ENCODE measurements at places on chromosomes 6 and 20.
A peak's percentile ranks its signal among the peaks of the same experiment; 100 is the strongest.

DNA sequence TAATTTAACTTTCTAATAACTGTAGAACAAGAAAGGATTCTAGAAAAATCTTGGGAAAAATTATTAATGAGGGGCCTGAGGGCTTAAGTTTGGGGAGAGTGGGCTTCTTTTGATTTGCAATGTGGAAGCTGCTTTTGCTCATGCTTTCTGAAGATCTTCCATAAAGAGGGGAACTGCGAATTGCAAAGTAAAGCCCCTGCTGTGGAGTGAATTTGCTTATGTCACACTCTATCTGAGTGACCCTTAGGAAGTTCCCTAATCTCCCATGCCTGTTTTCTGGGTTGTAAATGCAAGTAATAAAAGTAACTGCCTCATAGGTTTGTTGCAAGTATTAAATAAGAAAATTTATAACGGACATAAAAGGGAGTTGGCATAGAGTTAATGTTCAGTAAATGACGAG, 301.2 kb downstream of the PLCB1 start:
- DNase-seq = no peak

GRCh38 chr20:61308477-61308774, 56.4 kb downstream of the CDH4 start:
- no peak for DNase-seq

DNA sequence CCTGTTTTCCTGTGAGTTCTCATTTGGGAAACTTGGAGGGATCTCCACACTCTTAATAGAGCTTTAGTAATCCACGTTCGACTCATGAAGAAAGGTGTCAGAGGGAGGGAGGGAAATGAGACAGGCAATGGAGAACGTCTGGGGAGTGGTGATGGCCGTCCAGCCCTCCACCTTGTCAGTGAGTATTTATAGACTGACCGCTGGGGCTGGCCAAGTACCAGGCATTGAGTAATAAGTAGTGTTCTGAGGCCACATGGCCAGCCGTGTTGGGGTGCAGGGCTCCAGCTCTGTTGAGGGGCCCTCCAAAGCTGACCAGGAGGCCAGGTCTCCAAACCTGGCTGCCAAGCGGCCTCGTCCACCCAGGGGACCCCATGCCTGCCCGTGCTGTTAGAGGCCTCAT, 11.3 kb upstream of the DSN1 start:
- DNase-seq = no peak

DNA sequence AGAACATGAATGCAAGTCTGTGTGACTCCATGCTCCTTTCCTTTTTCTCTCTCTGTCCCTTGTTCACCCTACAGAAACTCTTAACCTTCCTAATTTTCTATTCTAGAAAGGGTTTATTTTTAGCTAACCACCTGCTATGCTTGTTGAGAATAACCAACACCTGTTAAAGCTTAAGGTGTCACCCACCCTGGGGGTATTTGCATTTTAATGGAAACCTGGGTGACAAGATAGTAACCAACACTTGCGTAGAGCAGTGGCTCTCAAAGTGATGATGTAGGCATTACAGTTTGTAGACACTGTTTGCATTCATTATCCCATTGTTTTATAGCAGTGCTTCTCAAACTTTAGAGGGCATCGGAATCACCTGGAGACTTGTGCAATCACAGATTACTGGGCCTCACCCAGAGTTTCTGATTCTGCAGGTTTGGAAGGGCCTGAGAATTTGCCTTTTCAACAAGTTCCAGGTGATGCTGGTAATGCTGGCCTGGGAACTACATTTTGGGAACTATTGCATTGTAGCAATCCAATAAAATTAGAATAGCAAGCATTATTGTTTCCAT, 114.4 kb upstream of the ARMC2 start:
- DNase-seq = no peak

- no peak for DNase-seq
Observed at GRCh38 chr6:104640150-104640700, 219.5 kb downstream of the HACE1 start.

GRCh38 chr20:60281295-60281694, 323.1 kb downstream of the CDH26 start:
- DNase-seq = no peak

DNA sequence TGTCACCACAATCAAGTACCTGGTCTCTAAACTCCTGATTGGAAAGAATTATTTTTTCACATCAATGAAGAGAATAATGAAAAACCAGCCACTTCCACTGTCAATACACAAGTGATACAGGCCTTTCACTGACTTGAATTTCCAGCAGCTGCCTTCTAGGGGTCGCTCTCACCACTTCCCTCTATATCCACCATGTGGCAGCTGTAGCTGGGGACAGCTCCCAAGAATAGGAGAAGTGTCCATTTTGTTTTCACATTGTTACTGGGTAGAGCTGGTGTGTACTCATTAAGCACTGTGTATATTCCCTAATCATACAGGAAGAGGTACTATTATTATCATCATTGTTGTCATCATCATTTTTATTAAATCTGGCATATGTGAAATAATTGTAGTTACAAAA, 438.4 kb upstream of the SPTLC3 start:
- DNase-seq = no peak

- no peak for DNase-seq
Observed at GRCh38 chr6:120938876-120939472, 395.3 kb downstream of the TBC1D32 start.

GRCh38 chr20:45307076-45307640, 518 bp downstream of the RBPJL start:
- DNase-seq = no peak

- no peak for DNase-seq
Observed at GRCh38 chr6:24619661-24620060, 26.3 kb downstream of the KIAA0319 start.

GRCh38 chr20:23690581-23690980, 1.7 kb upstream of the CST4 start:
- no peak for DNase-seq

- DNase-seq = peak; percentile 52
Observed at GRCh38 chr6:101294676-101295075, 98.8 kb upstream of the GRIK2 start.

GRCh38 chr6:155439376-155439775, 16.3 kb downstream of the NOX3 start:
- no peak for DNase-seq

DNA sequence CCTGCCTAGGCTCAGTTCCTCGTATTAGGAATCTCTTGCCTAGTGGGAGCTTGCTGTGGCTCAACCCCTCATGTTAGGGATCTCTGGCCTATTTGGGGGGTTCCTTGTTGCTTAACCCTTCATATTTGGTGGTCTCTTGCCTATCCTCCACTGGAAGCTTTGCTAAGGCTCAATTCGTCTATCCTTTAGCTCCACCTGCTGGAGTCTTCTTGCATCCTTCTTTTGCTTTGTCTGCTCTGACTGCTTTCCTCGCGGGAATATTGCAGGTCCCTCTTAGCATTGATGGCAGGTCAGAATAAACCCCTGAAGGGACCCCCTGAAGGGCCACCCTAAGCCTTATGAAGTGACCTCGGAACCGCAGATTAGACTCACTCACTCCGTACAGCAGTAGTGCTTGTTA, 203.0 kb upstream of the TBX18 start:
- DNase-seq = peak; percentile 33

- peak; percentile 68 for DNase-seq
Observed at GRCh38 chr6:100101644-100102043, 107.6 kb upstream of the MCHR2 start.

DNA sequence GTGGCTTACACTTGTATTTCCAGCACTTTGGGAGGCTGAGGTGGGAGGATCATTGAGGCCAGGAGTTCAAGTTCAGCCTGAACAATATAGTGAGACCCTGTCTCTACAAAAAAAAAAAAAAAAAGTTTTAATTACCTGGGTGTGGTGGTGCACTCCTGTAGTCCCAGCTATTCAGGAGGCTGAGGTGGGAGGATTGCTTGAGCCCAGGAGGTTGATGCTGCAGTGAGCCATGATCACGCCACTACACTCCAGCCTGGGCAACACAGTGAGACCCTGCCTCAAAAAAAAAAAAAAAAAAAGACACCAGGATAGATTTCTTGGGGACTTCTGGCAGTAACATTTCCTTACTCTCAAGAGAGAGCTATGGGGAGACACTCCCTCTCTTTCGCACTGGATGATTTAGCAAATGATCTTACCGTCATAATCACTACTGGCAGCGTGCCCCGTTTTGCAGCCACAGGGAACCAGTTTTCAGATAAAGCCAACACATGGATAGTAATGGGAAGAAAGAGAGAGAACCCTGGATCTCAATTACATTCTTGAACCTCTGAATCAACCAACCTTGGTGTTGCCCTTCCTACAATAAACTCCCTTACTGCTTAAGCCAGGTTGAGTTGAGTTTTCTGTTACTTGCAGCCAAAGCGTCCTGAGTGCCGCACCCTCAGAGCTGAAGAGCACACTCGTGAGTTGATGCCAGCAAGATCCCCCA, 18.1 kb upstream of the PTPN1 start:
- no peak for DNase-seq

- DNase-seq = peak; percentile 69
Observed at GRCh38 chr6:75418233-75418632, 75.4 kb downstream of the FILIP1 start.

DNA sequence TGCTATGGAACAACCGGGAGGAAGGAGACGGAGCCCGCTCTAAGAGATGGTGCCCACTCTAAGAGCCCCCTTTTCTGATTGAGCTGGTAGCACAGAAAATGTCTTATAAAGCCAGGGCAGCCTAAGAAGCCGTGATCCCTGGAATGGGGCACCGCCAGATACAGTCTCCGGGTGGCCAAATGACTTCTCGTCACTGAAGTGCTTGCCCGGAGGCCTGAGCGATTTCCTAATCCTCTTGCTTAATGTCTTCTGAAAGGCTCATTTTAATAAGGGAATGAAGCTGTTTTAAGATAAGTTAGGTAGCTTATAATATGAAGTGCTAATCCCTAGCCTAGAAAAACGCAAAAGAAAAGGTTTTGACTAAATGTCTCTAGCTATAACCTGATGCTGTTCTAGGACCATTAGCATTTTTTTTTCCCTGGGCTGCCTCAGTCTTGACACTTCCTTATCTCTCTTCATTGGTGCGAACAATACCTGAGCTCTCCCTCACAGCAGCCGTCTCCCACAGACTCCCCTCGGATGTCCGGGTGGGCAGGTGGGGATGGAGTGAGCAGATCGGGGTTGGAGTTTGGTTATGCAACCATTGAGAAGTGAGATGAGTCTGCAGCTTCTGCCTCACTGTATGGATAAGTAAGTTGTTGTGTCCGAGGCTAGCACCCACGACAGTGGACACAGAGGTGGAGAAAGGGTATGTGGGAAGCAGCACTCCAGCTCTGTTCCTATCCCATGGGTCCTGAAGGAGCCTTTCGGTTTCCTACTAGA, 559.4 kb upstream of the AGPAT4 start:
- DNase-seq = no peak

DNA sequence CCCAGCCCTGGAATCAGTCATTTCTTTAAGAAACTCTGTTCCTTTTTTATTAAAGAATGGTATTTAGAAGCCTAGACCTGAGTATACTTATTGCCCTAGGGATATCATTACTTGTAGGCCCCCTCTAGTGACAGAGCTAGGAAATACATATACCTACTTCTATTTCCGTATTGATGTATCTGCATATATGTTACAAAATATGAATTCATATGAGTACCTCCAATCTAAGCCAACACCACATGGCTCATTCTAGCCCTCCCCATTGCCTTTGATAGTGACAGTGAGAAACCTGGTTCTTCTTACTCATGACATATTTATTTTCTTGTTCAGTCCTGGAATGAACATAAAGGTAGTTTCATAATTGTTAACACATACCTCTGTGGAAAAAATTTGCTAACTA, 137.2 kb downstream of the FARS2 start:
- DNase-seq = peak; percentile 52

DNA sequence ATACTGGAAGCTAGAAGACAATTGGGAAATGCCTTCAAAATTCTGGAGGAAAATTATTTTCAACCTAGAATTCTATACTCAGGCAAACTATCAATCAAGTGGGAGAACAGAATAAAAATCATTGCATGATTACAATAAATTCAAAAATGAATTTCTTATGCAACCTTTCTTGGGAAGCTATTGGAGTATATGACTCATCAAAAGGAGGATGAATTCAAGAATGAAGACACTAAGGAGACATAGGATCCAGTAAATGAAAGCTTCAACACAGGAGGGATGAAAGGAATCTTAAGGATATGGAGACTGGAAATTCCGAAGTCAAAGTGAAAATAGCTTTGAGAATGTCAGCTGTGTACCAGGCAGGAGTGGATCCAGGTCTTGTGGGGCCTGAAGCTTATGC, 12.6 kb upstream of the UBR2 start:
- DNase-seq = peak; percentile 49

DNA sequence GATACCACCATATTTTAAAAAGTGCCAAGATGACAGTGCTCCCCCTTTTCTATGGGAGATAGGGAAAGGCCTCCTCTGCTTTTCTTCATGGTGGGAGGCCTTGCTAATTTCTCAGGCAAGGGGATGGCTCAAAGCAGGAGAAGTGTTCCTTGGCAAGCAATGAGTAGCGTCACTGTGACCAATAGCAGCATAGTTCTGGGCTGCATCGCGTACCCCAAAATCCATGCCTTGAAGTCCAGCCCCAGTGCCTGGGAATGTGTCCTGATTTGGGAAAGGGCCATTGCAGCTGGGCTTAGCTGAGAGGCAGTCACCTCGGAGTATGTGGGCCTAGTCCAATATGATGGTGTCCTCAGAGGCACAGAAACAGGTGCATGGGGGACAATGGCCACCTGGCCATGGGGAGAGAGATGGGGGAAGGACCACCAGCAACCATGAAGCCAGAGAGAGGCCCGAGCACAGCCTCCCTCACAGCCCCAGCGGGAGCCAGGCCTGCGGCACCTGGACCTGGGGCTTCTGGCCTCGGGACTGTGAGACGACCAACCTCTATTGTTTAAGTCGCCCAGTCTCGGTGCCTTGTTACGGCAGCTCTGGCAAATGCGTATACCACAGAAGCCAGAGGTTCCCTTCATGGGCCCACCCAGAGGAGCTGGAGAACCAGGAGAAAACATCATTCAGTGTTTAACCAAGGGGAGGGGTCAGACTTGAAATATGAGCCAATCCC, 153.1 kb upstream of the RPS6KA2 start:
- no peak for DNase-seq

DNA sequence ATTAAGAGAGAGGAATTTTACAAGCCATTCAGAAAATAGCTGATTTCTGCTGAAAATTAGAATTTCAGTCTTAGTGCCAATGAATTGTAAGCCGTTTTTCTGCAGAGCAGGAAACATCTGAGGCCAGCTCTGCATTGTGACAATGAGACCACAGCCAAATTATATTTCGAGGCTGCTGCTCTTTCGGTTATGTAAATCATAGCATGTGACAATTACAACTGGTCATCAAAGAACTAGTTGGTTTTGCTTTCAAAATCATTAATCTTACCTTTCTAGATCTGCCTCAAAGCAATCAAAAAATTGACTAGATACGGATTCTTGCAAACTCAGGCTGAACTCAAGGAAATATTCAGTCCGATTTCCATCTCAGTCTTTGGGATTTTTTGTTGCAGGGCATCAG, 33.4 kb upstream of the INSM1 start:
- no peak for DNase-seq

GRCh38 chr6:95515975-95516374, 61.4 kb upstream of the MANEA start:
- DNase-seq = no peak

GRCh38 chr20:50111829-50112495, 988 bp downstream of the UBE2V1 start:
- DNase-seq = no peak
